ENCODE measurements at places on chromosomes 3 and 15. TPM values are rescaled to one million over a fixed set of nuclear protein-coding genes. Genes with fewer than 3 reads are reported as not detected.

DNA sequence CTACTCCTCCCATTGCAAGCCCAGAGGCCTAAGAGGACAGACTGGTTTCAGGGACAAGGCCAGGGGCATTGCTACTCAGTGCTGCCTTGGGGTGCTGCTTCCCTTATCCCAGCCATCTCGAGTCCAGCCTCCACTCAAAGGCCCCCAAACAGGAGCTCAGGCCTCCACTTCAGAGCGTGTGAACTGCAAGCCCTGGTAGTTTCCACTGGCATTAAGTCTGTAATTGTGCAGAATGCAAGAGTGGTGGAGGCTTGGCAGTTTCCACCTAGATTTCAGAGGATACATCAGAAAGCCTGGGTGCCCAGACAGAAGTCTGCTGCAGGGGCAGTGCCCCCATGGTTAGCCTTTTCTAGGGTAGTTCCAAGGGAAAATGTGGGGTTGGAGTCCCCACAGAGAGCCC is 192.8 kb upstream of the ST8SIA2 start:
- no peak for DNase-seq

DNA sequence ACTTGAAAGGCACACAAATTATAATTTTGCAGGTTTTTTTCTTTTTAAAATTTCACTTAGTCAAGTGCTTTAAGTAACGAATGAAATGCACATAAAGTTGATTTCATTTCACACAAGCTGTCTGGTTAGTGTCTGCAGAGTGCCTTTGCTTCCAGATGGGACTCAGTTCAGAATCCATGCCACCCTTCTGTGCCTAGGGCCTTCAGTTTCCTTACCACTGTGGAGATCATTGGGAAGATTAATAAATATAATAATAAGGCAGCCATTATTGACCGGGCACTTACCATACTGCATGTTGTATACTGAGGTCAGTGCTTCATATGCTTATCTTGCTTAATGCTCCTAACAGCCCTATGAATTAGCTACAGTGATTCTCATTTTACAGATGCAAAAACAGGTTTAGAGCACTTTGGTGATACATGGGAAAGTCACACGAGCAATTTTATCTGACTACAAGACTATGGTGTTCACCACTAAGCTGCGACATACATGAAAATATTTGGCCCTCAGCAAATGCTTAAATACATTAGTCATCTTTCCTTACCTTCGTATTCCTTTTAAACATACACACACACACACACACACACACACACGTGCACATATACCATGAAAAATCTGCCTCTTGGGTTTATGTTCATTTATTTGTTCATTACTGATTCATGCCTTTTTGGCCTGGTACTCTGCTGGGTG is 3.1 kb downstream of the NMNAT3 start:
- no peak for DNase-seq

Gene GYG1
- polyA plus RNA-seq, result 85.5 TPM

- DNase-seq, result no peak
Measured at GRCh38 chr15:66225656-66226274, 27.8 kb downstream of the MEGF11 start.

DNA sequence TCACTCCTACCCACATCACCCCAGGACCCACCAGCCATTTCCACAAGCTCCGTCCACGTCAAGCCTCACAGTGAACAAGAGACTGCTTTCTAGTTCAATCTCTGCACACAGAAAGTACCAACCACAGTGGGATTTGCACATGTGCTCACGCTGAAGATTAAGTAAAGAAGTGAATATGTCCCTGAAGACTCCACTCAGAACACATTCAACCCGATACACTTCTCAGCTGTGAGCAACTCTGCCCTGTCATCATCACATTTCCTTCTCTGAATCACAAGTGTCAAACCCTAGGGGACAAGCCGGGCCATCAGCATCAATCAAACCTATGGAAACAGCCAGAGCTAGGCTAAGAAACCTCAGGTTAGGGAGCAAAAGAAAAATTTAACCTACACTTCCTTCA is 1.9 kb downstream of the STIMATE start:
- no peak for DNase-seq

Gene DLL4
- 14.1 TPM for polyA plus RNA-seq

Gene IL20RB
- polyA plus RNA-seq, result 1.3 TPM

DNA sequence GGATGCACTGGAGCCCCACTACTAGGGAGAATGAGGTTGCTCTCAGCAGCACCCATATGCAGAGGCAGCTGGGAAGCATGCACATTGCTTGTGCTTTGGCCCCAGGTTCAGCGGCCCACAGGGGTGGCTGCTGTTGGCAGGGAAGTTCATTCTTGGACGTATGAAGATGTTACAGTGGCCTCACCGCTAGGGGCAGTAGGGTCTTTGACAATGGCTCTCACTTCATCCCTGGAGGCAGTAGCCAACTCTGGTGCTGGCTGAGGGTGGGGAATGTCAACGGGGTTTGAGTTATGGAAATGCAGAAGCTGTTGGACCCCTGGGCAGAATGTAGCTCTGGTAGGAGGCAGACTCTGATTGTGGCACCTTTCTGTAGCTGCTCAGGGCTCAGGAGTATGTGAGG is 279.9 kb downstream of the SCAPER start:
- no peak for DNase-seq

DNA sequence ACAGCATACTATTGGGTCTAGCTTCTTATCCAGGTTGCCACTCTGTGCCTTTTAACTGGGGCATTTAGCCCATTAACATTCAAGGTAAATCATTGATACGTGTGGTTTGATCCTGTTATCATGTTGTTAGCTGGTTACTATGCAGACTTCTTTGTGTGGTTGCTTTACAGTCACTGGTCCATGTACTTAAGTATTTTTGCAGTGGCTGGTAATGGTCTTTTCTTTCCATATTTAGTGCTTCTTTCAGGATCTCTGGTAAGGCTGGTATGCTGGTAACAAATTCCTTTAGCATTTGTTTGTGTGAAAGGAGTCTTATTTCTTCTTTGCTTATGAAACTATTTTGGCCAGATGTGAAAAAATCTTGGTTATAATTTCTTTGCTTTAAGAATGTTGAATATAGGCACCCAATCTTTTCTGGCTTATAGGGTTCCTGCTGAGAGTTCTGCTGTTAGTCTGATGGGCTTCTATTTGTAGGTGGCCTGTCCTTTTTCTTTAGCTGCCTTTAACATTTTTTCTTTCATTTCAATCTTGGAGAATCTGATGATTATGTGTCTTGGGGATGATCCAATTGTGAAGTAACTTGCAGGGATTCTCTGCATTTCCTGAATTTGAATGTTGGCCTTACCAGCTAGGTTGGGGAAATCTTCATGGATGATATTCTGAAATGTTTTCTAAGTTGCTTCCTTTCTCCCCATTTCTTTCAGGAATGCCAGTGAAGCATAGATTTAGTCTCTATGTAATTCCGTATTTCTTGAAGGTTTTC is 39.3 kb downstream of the CCR1 start:
- no peak for DNase-seq

DNA sequence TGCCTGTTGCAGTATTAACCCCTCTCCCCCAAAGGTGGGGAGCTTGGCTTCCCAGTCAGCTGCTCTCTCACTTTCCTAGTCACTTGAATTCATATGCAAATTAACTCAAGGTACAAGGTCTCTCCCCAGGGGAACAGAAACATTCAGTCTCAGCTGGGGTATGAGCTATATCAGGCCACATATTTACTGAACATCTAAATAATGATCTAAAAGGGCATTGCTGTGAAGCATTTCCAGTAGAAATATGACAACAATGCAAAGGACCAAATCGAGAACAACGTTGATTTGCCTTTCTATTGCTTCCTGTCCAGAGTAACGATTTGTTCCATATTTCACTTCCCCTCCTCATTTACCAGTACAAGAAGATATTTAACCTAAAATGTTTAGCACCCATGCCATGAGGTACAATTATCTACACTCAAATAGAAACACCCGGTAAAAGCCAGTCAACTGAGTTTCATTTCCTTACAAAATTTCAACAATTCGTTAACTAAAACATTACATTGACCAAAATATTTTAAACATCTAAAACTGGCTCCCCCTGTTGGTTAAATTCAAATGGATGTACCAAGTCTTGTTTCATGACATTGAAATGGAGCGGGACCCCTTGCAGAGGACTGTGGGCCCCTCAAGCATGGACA is 36.5 kb upstream of the KLHL6 start:
- no peak for DNase-seq

DNA sequence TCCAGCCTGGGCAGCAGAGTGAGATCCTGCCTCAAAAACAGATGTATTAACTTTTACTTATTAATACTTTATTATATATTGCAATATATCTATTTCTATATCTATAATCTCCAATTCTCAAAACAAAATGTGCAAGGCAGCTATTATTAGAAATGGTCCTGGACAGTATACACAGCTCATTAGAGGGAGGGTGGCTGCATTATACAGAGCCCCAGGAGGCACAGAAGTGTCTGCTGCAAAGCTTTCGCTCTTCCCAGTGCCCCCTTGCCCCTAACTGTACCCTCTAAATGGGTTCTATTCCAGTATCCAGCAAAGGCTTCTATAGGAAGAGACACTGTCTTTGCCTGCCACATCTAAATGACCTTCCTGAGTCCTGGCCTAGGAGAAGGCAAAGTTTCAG is 24.5 kb downstream of the ARL14 start:
- DNase-seq, result no peak

Gene PGBD4
- polyA plus RNA-seq, result 2.2 TPM

GRCh38 chr15:53586799-53587198 is 172.7 kb downstream of the WDR72 start:
- no peak for DNase-seq

GRCh38 chr15:96348112-96349027 is 17.9 kb downstream of the NR2F2 start:
- no peak for DNase-seq

DNA sequence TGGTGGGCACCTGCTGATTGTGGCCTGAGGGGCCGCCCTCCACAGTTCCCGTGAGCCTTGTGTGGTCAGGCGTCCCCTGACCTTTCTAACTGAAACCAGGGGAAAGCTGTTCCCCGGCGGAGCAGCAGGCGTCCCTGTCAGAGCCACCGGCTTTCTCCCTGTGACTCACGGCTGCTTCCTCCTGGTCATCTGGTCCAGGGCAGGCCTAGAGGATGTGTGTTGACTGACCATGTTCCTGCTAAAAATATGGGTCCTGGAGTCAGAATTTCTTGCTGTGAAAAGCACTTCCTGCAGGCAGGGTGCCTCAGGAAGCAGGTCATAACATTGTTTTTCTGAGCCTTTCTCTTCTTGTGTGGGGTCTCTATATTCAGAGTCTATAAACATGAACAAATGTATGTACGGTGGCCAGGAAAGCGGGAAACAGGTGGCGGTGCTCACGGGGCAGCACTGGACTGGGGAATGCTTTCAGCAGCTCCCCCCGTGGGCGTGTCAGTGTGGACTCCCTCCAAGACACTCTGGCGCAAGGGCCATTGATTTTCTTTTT is 38.4 kb upstream of the CGNL1 start:
- DNase-seq, result no peak

- DNase-seq, result no peak
Measured at GRCh38 chr3:122012821-122013220, 9.2 kb downstream of the ILDR1 start.

Gene ZBTB47
- 36.9 TPM for polyA plus RNA-seq

Gene PARP6
- 68.0 TPM for polyA plus RNA-seq

- DNase-seq, result no peak
Measured at GRCh38 chr3:29456901-29457300, 176.0 kb downstream of the RBMS3 start.

DNA sequence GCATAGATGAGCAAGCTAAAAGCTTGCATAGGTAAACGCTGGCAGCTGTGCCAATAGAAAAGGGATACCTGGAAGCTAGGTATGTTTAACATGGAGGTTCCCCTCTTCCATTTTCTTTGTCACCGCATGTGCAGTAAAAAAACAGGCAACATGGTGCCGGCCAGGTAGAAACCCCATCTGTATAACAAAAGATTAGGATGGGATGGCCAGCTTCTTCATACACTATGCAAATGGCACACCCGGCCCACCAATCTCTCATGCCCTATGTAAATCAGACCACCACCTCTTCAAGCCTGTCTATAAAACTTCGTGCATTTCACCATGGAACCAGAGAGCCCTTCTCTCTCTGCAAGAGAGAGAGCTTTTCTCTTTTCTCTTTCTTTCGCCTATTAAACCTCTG is 224.3 kb upstream of the P2RY1 start:
- no peak for DNase-seq

GRCh38 chr15:48925714-48926223 is 38.0 kb downstream of the SHC4 start:
- no peak for DNase-seq

GRCh38 chr3:56238299-56238698 is 230.0 kb downstream of the ERC2 start:
- no peak for DNase-seq

- no peak for DNase-seq
Measured at GRCh38 chr3:50123394-50124051, 31.6 kb upstream of the SEMA3F start.

Gene SAMD7
- polyA plus RNA-seq, result not detected

DNA sequence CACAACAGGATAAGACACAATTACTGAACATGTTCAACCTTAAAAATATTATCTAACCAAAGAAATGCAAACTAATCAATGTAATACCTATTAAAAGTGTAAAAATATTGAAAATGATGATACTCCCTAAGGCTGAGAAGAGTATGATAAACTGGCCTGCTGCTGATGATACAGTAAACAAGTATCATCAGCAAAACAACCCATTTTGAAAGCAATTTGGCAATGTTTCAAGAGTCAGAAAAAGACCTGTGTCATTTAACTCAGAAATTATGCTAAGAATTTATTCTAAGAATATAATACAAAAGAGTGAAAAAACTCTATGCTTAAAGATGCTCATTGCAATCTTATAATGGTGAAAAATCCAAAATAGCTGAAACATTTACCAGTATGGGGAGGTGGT is 22.1 kb downstream of the CCDC191 start:
- DNase-seq, result no peak

DNA sequence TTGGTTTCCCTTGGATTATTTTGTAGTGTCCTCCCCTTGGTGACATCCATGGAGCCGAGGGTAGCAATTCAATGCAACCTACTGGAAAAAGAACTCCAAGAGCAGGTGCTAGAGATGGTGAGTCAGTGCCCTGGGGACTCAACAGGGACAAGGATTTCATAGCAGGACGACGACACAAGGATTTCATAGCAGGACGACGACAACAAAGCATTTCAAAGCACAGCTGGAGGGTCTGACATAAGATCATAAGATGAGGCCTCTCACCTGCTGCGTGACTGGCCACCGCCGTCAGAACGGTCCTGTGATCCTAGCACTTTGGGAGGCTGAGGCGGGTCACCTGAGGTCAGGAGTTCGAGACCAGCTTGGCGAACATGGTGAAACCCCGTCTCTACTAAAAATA is 22.5 kb downstream of the NRROS start:
- DNase-seq, result no peak

DNA sequence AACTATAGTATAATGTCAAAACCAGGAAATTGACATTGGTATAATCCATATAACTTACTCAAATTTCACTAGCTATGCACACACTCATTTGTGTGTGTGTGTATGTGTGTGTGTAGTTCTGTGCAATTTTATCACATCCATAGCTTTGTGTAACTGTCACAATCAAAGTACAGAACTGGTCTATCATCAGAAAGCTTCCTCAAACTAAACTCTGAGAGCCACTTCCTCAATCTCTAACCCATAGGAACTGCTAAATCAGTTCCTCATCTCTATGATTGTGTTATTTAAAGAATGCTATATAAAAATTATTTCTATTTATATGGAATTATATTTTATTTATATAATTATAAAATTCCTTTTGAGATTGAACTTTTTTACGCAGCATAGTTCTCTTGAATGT is 18.1 kb downstream of the LNP1 start:
- DNase-seq, result no peak

Gene EEFSEC
- 17.1 TPM for polyA plus RNA-seq
